ENCODE measurements at places on chromosomes 1 and 21.

DNA sequence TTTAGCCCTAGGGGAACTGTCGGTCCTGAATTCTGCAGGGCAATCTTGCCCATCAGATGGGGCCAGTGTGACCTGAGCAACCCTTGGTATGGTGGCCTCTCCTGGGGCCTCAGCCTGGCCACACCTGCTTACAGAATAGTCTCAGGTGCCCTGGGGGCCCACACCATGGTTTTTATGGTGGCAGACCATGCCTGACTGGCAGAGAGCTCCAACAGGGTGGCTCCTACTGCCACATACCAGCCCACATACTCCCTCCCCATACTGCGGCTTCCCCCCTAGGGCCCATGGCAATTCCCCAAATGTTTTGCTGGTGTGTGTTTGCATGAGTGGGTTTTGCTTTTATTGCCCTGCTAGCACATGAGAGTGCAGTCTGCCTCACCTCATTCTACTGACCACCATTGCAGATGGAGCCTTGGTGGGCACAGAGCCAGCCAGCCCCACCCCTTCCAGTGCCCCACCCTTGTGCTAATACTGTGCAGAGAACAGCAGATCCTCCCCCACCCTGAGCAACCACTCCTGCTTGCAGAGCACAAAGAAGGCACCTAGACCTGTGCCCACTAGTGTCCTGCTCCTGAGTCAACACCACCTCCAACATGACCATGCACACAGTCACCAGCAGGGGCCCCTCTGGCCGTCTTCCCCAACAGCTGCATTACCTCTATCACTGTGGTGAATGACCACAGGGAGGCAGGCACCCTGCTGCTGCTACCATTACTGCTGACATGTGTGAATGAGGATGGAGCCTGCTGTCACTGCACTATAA is 86.8 kb downstream of the GDAP2 start:
- DNase-seq: no peak

DNA sequence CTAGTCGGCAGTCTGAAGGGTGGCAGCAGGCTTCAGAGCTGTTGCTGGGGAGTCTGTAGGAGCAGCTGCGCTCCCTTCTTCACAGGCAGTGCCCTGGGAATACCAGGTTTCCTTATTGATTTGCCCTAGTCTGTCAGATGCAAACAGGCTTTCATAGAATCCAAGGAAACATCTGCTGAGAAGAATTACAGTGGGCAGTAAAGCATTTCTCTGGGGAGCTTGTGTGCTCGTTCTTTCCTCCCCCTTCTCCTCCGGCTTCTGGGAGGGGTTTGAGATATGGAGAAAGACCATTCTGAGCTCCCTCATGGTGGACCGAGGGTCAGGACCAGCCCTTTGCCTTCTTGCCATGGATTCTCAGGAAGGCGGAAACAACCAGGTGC is 25.4 kb upstream of the PARP1 start:
- no peak for DNase-seq

- DNase-seq: no peak
Observed at GRCh38 chr1:155607708-155608107, 2.3 kb upstream of the MSTO1 start.

DNA sequence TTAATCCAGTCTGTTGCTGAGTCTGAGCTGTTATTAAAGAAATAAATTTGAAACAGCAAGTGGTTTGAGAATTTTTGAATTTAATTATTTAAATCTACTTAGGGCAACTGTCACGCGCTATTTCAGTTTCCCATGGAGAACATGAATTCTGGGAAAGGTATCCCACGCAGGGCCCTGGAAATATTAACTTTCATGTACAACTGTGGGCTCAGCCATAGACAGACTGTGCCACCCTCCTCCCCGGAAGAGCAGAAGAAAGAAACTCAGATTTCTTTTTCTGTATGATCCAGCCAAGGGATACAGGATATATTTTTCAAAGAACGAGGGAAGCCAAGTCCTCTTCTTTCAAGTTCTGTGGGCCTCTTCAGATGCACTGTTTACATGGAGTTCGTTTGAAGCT is 172.6 kb upstream of the LMO4 start:
- DNase-seq: no peak

DNA sequence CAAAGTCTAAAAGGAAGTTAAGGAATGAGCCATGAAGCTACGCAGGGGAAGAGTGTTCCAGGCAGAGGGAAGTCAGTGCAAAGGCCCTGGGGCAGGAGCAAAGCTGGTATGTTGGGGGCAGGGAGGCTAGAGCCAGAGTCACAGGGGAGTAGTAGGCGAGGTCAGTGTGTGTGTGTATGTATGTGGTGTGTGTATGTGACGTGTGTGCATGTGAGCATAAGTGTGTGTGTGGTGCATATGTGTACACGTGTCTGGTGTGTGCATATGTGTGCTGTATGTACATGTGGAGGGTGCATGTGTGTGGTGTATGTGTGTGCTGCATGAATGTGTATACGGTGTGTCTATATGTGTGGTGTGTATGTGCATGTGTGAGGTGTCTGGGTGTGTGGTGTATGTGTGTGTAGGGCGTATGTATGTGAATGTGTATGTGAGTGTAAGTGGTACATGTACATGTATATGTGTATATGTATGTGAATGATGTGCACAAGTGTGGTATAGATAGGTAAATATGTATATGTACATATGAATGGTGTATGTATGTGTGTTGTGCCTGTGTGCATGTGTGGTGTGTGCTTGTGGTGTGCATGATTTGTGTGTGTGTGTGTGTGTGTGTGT is 20.8 kb upstream of the NID1 start:
- DNase-seq: no peak

DNA sequence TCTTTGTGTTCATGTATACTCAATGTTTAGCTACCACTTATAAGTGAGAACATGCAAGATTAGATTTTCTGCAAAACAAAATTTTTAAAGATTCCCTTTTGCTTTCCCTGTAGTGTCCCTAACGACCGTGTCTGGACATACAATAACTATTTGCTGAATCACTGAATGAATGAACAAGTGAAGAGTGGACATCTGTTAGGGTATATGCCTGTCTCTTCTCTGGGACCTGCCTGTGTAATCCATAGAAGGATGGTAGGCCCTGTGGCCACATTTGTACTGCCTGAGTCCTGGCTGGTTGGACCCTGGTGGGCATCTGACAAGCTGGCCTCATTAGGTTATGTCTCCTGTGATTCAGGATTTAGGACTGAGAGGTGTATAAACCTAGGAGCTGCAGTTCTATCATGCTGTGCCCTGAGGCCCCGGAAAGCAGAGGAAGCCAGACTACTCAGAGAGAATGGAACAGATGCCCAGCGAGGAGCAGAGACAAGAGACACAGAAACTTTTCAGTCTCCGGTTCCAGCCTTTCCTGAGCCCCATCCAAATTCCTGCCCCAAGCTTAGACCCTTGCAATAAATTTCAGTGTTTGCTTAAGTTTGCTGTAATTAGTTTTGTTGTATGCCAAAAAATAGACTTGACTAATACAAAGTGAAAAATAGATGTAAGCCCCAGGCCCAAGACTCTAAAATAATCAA is 7.5 kb upstream of the NCF2 start:
- DNase-seq: no peak

DNA sequence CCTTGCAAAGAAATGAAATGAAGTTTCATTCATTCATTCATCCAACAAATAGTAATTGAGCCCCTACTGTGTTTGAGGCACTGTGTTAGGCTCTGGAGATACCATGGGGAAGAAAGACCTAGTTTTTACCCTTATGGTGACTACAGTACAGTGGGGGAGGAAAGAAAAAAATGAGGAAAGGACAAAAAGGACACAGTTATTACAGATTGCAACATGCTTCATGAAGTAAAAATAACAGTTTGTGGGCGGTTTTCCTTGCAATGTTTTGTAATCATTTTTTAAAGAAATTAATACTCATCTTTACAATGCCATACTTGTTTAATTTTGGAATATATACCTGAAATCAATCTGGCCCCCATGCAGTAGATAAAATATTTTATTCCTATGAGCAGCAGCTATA is 120.3 kb downstream of the TM2D1 start:
- DNase-seq: no peak

DNA sequence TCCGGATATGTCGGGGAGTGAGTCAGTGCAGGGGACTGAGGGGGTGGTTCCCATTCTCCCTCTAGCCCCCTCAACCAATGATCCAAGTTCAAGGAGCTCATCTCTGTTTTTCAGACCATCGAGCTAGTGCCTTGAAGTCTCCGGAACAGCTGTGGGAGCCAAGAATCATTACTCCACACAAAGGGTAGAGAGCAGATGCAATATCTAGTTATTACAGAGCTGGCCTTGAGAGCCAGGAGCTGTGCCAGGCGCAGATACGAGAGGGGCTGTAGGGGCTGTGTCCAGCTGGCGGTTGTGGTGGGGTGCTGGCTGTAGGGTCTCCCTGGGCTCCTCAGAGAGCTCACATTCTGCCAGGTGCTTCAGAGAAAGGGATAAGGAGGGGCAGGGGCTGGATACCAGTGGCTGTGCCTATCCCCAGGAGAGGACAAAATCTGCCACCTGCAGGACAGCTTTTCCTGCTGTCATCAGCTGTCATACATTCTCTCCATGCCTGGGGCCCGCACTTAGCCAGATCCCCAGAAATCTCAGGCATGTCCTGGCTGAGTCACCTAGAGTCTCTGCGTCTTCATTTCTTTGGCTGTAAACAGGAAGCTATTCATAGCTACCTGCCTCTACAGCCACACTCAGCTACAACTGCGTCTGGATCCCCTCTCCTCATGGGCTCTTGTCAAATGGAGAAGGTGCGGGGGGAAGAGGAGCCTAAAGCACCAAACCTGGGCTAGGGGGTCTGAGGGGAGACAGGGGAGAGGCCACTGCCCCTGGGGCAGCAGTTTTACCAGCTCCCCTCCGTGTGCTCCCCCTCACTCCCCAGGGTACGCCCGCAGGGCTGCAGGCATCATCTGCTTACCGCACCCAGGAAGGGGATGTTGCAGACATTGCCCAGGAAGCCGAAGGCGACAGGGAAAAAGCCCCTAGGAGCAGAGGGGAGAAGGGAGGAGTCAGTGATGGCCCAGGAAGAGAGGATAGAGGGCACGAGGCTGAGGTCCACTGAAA is 2.4 kb upstream of the KISS1 start:
- no peak for DNase-seq

GRCh38 chr1:55997536-55997935 is 581.8 kb downstream of the PLPP3 start:
- DNase-seq: no peak

DNA sequence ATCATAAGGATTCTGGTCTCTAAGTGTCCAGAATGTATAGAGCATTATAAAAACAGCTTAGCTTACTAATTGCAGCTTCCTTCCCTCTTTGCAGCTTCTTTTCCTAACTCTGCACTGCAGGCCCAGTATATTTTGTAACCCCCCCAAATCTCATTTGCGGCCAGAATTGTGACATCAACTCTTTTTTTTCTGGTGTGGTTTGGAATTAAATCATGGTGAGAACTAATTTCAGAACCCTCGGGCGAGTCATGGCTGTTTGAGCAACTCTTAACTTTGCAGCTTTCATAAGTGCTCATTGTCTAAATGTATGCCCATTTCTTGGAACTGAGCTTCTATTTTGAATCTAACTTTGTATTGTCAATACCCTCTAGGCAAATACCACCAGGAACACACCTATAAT is 187.4 kb downstream of the CYYR1 start:
- no peak for DNase-seq

GRCh38 chr1:65762081-65762862 is 30.4 kb upstream of the PDE4B start:
- no peak for DNase-seq

DNA sequence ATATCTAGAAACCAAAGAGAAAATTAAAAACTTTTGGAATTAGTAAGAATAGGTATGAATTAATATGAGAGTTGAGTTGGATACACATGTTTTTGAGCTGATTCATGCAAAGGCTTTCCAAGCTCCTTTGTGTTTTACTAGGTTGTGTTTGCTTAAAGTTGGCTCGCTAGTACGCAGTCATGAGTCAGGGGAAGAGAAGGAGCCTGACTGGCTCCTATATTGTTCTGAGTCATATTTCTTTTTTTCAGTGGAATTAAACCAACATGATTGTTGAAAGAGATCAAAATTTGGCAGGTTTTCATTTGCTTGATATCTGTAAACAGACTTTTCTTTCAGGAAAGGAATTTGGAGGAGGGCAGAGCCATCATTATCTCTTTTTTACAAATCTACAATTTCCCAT is 66.7 kb downstream of the MAGI3 start:
- DNase-seq: no peak

- no peak for DNase-seq
Observed at GRCh38 chr1:71785000-71785399, 497.3 kb downstream of the NEGR1 start.

DNA sequence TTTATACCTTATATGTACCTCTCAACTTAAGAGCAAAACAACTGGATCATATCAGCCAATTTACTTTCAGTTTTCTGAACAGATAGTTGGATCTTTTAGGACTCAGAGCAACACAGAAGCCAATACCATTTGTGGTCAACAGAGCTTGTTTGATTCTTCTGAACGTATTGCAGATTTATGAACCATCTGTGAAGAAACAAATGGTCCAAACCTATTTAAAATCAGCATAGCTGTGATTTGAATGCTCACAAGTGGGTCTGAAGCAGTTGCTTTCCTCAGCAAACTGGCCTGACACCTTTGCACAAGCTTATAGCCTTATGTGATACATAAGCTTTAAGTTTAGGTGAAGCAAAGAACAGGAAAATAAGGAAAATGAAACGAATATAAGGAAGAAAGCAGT is 147.6 kb downstream of the LRRIQ3 start:
- DNase-seq: no peak

DNA sequence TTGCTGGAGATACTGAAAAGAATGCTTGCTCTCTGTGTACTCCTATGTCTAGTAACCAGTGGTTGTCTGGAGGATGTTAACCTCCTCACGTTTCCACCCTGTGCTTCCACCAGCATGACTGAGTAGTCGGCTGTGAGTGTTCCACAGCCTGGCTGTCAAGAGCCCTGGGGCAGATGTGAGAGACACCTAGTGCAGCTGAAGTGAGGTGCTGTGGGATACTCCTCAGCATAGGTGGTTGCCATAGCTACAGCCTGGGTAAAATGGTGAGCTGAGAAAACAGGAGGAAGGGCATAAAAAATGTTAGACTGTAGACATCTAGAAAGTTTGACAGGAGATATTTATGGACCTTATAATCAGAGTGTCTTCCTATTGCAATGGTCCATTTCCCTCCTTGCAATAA is 15.8 kb downstream of the IVL start:
- DNase-seq: no peak

DNA sequence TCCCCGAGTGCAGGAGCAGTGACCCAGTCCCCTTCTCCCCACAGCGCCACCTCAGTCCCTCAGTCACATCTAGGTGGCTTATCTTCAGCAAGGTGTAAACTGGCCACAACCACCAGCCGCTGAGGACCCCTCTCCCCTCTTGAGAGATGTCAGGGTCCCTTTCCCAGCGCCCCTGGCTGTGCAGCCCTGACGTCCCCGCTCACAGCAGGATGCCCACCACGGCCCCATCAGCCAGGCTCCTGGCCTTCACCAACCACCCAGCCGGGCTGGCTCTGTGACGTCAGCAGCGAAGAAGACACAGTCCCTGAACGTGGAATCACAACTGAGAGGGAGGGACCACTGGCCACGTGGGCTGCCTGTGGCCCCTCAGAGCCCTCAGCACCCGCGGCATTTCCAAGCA is 249.4 kb downstream of the NPHP4 start:
- no peak for DNase-seq

Data from cortex of kidney (tissue), 1 donor.